NCI-H187 (cell line): ENCODE measurements at places on chromosomes 1 and 21.
A peak's percentile ranks its signal among the peaks of the same experiment; 100 is the strongest.

GRCh38 chr1:66533804-66534740 lies at the start of gene SGIP1:
TSS of gene SGIP1 (plus strand) at chr1:66534153. CDS start at chr1:66534359, 206 bp downstream.
- DNase-seq = peak; percentile 44

GRCh38 chr1:85124091-85124490 lies 75.8 kb upstream of the MCOLN3 start:
- no peak for DNase-seq

- DNase-seq = no peak
Observed at GRCh38 chr21:46326110-46326703, 2.3 kb downstream of the PCNT start.

DNA sequence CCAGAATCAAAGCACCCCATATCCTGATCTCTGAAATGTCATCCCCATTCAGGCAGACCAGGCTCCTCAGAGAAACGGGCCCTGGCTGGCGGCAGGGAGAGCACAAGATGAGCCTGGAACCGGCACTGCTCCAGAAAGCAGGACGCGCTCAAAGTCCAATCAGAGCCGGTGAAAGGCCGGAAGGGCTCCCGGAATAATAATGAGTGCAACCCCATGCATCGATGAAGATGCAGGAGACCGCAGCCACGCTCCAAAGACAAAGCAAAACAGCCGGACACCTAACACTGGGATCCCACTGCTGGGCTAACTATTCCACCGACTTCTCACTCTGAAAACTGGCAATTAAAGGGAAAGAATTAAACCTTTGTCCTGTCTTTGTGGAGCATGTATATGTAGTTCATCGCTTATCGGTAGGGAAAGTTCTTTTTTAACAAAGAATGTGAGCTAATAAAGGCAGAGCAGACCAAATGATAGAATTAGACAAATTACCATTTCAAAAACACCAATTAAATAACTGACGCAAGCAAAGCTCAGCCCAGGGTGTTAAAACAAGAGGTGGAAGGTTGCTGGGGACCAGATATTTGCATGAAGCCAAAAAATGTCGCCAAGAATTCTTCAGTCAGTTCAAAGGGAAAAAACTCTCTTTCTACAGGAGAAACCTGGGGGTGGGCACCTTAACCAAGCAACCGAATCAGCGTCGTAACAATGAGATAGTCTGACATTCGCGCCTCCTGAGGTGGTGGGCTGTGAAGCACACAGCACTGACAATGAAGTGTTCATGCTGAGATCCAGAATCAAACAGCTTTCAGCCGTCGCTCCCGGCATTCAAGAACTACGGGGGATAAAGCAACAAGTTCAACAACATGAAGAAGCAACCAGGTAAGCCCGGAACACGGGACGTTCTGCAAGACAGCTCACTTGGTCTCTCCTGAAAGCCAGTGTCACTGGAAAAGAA lies 95.2 kb downstream of the NPHP4 start:
- DNase-seq = no peak

GRCh38 chr1:185287451-185287850 lies 29.6 kb downstream of the IVNS1ABP start:
- DNase-seq = no peak

- no peak for DNase-seq
Observed at GRCh38 chr1:205568469-205569361, 63.1 kb downstream of the ELK4 start.

- no peak for DNase-seq
Observed at GRCh38 chr1:109112056-109112651, 1.8 kb upstream of the ELAPOR1 start.

DNA sequence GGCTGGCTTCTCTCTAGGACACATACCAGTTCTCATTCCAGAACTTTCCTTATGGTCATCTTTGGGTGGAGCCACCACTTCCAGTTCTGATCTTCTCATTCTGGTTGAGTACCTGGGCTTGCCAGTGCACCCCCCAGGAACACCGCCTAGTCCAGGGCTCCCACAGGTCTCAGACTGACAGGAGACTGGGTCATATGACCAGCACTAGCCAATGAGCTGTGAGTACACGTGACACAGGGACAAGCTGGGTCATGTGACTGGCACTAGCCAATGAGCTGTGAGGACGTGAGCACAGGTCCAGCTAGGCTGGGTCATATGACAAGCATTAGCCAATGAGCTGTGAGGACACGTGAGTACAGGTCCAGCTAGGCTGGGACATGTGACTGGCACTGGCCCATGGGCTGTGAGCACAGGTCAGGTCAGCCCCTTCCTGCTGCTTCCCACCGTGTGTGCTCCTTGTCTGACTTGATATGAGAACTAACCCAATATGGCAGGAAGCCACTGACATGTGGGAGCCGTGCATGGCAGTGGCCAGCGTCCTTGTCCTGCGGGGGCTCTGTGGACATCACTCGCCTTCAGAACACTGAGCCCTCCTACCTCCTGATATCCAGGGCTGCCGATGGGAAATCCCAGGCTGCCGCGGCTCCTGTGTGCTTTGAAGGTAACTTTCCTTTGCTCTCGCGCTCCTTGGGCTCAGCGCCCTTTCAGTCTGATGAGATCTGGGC lies 22.7 kb downstream of the KRTAP10-1 start:
- DNase-seq = no peak

DNA sequence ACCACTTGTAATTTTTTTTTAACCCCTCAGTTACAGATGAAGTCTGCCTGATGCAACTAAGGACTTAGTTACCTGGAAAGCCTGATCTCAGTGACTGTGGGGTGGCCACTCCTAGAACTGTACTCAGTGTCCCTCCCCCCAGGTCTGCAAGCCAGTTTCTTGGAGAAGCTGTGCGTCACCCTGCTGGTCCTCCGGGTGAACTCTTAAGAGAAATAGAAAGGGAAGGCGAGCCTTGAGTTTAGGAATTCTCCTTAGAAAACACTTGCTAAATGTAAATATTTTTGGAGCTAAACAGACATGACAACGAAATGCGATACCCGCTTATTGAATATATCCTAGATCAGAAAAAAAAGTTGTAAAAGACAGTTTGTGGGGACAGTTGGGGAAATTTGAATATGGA lies 730 bp downstream of the SLC16A4 start:
- no peak for DNase-seq

DNA sequence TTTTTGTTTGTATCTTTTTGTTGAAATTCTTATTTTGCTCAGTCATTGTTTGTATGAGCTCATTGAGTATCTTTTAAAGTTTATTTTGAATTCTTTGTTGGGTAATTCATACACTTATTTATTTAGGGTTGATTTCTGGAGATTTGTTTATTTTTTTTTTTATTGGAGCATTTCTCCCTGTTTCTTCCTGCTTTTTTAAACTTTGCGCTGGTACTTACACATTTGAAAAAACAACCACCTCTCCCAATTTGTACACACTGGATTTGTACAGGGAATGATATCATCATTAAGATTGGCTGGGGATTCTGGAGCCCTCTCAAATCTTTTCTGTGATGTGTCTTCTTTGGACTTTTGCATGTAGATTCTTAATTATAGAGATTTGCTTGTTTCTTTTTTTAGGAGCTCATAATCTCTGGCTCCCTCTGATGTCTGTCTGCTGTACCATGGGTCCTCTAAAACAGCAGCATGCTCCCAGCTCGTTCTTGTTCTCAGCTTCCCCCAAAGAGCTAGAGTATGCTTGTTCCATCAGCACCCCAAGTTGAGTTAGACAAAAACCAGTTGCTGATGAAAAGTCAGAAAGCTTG lies 310.7 kb downstream of the DUSP10 start:
- DNase-seq = no peak

DNA sequence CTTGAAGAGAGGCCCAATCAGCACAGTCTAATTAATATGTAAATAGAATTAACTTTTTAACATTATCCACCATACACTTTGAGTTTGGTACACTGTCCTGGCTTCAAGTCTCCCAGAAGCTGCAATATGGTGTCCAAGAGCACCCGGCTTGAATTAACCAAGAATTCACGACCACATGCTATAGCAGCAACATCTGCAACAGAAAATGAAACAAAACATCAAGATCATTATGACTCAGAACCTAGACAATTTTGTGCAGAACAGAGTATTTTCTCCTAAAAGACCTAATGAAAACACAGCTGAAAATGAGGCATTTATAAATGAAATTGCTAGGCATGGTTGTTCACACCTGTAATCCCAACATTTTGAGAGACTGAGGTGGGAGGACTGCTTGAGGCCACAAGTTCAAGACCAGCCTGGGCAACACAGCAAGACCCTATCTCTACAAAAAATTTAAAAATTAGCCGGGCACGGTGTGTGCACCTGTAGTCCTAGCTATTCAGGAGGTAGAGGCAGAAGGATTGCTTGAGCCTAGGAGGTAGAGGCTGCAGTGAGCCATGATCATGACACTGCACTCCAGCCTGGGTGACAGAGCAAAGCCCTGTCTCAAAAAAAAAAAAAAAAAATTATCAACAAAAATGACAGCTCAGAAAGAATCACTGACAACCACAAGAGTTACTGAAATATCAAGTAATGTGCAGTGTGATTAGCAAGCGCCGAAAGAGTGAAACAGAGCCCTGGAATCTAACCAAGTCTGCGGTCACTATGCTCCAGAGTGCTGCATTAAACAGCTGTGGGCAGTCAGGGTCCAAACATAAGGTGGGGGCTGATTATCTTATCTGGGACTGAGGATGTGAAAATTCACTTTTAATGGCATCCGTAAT lies 45.3 kb downstream of the HSF2BP start:
- DNase-seq = no peak

- DNase-seq = no peak
Observed at GRCh38 chr1:186957314-186957713, 128.6 kb downstream of the PLA2G4A start.

DNA sequence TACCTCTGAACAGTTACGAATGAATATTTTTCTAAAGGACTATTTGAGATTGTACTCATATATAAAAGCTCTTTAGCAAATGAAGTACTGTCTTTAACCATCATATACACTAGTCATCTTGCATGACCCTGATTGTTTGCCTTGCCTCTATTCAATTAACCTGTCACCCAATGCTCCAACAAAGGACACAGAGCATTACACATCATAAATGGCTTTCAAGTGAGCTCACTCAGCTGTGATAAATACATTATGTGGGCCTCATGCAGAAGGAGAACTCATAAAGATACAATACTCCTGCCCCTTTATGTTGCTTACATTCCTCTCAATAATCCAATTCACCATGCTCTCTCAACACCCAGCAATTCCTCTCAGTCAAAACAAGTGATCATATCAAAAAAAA lies 993.0 kb upstream of the PRMT6 start:
- peak; percentile 38 for DNase-seq

DNA sequence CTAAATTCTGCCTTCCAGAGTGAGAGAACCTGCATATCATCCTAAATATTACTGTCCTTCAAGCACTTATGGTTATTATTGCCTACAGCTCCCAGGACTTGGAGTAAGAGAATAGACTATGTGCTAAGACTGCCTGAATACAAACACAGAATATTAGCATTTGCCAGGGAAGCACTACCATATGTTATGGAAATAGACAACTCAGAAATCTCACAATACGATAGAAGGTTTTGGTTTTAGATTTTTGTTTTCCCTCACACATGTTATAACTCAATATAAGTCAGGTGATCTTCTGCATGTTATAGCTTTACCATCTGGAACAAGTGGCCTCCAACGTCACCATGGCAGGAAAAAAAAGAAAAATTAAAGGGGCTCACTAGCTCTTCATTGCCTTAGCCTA lies 413.9 kb downstream of the LRRIQ3 start:
- DNase-seq = no peak

DNA sequence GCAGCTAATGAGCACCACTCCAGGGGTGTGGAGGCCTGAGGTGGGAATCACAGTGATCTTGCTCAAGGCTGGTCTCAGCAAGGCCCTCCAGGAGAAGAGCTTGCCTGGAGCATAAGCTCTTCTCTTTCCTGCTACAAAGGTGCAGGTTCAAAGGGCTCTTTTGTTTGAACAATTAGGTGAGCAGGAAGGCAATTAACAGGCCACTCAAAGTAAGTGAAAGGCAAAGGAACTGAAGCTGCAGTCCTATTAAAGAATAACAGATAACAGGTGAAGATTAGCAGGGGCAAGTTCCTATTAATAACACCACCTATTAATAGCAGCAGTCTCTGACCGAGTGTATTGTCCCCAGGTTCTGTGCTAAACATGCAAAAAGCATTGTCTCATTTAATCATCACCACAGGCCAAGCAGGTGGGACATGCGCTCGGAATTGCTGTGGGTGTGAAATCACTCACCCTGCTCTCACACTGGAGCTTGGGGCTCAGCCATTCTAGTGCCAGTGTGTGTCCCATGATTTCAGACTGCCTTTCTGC lies 113.8 kb downstream of the RHOU start:
- DNase-seq = no peak

- no peak for DNase-seq
Observed at GRCh38 chr21:15761507-15762100, 31.8 kb downstream of the USP25 start.

- DNase-seq = no peak
Observed at GRCh38 chr1:16138772-16139221, 17.1 kb downstream of the EPHA2 start.

DNA sequence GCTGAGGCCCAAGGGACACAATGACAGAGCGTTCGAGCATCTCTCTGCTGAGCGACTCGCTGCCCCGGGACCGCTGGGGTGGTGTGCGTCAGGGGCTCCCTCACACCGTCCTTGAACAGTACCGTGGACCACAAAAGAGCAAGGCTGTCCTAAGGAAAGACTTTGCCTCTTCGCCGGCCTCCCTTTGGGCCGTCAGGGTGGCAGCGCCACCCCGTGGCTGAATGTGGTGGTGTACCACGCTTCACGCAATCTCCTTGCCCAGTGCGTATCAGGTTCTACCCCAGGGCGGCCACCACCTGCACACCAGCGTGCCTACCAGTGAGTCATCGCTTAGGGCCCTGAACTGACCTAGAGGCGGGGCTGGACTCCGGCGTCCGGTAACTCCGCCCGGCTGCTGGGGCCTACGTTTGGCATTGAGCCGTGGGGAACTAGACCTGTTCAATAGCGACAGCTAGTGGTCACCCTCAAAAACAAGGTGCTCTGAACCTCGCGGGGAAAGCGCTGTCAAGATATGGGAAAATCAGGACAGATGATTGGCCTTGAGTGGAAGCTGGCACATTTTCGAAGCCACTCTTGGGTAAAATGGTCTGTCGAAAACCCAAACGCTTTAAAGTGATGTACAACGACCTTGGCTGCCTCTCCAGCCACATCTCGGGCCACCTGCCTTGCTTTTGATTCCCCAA lies 8.1 kb upstream of the TRAF3IP3 start:
- no peak for DNase-seq

DNA sequence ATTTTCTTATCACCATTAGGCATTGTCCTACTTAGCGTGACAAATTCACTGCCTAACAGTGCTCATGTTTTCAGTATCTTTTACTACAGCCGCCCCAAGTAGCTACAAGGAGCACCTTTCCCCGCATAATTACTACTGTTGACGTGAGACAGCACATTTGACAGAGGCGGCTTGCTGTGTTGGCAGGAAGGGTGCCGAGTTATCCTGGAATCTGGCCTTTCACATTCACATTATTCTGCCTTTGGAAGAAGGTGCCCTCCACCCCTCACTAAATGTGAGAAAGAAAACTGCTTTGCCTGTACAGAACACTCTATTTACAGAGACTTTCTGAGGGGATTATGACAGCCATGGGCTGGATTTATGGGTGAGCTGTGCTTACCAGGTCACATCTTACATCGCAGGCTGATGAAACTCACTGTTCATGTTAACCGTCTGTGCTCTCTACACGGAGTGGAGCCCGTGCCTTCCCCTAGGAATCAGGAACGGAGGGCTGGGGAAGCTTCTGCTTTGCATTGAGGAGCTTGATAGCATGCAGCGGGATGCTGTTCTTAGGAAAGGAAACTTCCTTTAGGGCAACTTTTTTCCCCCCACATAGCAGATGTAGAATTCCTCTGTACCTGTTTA lies 148.0 kb upstream of the ZRANB2 start:
- DNase-seq = no peak
